CD4-positive, alpha-beta T cell (primary cell): ENCODE measurements at places on chromosomes 2 and 18.

- no peak for DNase-seq
These were observed 416.4 kb upstream of the UBE2E3 start for GRCh38 chr2:180564051-180564450.

DNA sequence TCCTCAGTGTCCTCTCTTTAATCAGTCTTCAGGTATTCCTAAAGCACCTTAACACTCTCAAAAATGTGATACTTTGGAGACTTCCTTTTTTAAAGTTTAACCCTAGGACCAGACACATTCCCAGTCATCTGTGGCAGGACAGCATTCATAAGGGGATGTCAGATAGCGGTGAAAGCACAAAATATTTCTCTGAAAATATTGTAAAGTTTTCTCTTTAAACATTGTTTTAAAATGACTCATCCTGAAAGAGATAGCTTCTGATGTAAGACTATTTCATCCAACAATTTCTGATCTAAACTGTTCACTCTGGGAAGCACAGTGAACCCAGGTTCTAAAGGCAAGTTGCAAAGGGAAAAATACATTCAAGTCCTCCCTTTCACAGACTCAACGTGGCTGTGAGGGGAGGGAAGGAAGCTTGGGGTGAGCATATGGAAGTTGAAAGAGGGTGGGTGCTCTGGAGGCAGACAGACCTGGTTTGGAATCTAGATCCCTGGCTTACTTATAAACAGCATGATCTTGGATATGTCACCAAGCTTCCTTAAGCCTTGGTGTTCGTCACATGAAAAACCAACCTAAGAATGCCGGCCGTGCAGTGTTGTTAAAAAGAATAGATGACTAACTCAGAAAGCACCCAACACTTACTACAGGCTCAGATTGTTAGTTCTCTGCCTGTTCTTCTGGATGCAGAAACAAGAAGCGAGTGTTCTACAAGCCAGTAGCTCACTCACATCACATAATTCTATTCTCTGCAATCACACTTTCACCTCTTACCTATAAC, 12.1 kb downstream of the GALNT14 start:
- DNase-seq = no peak

DNA sequence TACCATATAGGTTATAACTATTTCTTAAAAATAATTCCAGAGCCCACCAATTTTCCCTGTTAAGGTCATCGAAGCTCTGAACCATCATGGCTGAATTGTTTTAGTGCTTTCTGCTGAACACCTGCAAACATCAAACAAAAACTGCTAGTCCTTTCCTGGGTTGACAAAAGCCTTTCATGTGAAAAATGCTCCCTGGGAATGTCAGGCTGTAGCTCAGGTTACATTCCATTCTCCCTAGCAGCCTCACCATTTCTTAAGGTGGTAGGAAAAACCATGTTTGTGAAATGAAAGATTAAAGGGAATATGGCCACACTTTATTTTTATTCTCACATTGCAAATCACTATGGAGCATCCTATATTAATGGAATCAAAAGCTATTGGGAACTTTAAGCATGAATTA, 5.7 kb downstream of the TCF4 start:
- DNase-seq = no peak

- no peak for DNase-seq
These were observed 82.6 kb upstream of the GLI2 start for GRCh38 chr2:120653046-120653445.

DNA sequence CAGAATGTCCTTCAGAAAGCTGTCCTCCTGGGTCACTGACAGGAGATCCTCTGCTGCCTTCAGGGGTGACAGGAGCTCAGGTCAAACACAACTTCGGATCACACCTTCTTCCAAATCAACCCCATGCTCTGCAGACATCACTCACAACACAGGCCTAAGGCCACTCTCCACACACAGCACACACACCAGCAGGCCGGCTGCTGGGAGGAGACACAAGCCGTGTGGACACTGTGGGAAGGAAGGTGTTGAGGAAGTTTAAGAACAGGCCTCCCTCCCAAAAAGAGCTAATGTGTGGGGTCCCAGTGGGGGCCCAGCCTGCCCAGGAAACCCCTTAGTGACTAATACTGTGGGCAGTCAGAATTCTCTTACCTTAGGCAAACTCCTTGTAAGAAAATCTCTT, 290.3 kb upstream of the ID2 start:
- no peak for DNase-seq

DNA sequence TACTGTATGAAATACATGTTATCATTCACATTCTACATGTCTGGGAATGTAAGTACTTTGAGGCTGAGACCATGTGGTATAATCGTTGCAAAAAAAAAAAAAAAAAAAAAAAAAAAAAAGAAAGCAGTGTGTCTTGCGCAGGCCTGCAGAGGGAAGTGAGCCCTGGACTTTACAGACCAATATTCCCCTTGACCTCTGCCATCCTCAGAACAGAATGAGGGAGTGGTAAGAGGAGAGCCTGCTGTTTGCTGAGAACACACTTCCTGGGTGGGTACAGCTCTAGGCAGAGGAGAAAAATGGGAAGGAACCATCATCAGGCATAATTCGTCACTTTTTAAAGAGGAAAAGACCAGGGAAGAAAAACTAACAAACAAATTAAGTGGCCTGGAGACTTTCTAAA, 28.8 kb upstream of the TBC1D8 start:
- no peak for DNase-seq

- no peak for DNase-seq
These were observed 231.1 kb downstream of the ANKRD30B start for GRCh38 chr18:14978962-14979535.

DNA sequence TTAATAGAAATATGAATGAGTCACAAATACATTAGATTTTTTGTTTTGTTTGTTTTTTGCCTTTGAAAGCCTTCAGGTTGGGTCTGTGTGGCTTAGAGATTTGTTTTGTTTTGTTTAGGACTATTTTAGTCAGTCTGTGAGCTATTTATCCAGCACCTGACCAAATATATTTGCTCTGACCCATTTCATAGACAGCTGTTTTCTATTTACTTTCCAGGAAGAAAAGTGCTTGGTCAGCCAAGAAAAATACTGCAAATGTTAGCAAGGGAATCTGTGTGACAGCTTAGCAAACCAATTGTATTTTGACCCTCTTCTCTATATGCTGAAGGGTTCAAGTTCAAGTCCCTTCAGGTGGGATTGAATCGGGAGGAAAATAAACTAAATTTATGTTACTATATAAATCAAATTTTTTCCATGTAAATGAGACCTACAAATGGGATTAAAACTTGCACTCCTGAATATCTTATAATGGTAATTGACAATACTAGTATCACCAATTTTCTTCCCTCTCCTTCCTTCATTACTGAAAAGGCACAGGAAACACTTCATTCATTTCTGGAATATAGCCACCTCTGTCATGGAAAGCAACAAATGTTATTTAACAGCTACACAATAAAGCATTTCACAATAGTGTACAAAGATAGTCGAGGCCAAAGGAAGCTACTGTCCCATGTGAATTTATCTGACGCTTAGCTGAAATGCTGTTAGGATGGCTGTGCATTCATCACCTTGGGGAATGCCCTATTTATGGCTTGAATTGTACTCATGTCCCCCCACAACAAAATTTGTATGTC, 23.1 kb upstream of the KLF7 start:
- DNase-seq = no peak

- DNase-seq = no peak
These were observed 71.4 kb downstream of the OSBPL1A start for GRCh38 chr18:24326211-24326610.

DNA sequence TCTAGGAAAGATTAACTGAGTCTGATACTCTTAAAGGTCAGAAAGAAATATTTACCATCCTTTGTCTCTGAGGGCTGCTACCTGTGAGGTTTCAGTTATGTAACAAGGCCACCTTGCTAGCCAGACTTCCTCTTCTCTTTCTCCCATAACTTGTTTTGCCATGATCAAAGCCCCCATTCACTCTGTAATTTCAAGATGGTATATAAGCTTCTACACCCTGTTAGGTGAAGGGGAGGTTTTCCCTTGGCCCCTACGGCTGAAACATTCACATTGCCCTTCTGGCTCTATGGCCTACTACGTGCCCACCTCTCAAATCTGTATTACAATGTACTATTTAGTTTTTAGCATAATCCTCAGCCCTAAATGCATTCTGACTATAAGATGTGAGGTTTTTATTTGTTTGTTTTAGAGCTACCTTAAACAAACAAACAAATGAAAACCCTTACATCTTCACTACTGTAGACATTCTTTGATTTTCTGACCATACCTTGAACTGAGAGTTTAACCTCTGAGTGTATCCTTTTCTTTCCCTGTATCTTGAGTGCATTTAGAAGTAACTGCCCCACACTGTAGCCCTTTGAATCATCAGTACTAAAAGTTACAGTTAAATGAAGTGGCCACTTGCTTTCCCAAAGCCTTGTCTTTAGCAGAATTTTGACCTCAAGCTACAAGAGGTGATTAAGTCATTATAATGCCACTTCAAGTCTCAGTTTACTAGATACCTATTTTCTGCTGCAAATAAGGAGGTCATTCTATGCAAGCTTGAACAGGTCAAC, 332.2 kb downstream of the SOCS6 start:
- no peak for DNase-seq

- DNase-seq = no peak
These were observed 7.9 kb downstream of the MFSD6 start for GRCh38 chr2:190415794-190416775.

GRCh38 chr18:36484591-36484990, 187.1 kb downstream of the FHOD3 start:
- DNase-seq = no peak

DNA sequence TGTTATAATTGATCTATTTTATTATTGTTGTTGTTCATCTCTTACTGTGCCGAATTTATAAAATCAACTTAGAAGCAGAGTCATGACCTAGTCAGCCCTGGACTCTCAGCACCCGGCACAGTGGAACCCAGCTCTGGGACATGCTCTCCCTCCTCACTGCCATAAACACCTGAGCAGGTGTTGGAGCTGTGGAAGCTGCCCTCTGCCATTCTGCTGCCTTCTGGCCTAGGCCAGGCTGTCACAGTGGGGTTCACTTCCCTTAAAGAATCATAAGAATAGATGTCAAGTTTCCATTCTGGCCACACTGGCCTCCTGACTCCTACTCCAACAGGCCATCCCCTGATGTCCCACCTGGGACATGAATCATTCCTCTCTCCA, 192.2 kb downstream of the ZFP36L2 start:
- no peak for DNase-seq

DNA sequence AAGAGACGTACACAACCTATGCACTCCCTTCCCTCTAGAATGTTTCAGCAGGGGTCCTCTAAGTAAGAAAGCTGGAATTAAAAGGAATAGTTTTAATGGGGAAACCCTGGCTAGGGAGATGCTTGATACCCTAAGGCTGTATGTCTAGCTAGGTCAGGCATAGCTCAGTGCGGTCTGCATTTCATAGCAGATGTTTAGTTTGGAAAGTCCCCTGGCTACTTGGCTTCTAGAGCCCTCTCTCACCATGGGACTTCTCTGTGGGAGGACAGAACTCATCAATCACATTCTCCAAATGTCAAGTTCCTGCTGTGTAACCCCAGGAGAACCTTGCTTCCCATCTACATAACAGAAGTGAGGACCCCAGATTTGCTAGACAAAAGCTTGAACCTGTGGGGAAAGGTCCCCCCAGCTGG, 24.1 kb upstream of the ANXA4 start:
- DNase-seq = no peak

DNA sequence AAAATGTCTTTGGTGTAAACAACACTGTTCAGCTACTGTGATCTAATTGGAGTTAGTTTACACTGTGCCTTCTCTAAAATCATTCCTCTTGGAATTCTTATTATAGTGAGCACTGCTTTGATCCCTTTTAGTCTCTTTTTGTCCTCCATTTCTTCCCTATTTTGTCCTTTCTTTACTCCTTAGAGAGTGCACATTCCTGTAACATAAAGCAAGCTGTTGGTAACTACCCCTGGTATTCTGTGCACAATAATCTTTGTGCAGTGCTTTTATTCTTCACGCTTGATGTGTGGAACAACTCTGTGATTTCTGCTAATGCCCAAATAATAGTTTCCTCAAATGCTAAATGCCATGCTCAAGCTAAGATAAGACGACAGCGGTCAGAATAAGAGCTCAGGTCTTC, 401.5 kb downstream of the DPP10 start:
- DNase-seq = no peak

- no peak for DNase-seq
These were observed 466.6 kb upstream of the ETAA1 start for GRCh38 chr2:66930339-66931220.

- DNase-seq = peak; percentile 26
These were observed 12.3 kb downstream of the ARID5A start for GRCh38 chr2:96548558-96549465.

DNA sequence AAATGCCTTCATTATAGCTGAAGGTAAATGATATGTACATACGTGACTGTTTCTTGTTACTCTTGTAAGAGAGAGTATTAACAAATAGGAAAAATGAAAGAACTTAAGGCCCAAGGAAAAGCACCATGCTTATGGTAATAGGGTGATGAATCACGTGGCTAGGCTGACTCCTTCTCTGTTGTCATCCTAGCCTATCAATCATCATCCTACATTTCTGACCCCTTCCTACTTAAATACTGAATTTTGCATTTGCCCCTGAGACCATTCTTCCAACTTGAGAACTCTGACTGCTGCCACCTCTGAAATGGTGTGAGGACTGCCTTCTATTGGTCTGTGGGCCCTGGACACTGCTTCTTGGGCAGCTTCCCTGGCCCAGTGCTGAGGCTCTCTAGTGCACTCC, 28.9 kb downstream of the EFEMP1 start:
- no peak for DNase-seq

DNA sequence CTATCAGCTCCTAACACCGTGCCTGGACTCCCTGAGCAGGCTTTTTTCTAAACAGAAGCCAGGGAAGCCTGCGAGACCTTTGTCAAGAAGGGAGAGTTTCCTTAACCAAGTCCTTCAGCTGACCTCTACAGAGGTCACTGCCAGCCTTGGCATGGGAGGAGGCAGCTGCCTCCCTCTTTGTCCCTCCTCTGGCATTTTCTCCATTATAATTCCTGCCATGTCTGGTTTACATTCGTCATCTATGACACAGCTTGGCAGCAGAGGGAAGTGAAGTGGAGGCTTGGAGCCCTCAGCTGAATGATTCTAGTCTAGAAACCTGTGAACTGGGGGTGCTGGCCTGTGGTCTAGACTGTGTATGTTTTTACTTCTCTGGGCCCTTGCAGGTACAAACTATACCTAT, 22.5 kb downstream of the LIPG start:
- DNase-seq = no peak

GRCh38 chr2:206149330-206149729, 9.9 kb downstream of the NDUFS1 start:
- no peak for DNase-seq

- no peak for DNase-seq
These were observed 224.8 kb upstream of the NRXN1 start for GRCh38 chr2:51256736-51257135.

DNA sequence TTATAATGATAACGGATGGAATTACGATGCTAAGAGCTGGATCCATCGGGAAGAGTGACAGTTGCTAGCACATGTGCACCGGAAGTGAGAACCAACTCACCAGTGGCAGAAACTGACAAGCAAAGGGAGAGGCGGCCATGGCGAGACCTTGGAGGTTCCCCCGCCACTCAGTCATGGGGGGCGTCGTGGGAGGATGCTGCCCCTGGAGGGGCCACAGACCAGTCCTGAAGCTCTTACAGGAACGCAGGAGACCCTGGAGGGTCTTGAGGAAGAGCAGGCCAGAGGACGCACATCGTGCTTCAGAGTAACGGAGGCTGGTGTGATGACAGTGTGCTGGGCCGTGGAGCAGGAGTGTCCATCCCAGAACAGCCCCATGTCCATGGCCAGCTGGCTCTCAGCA, 53.1 kb upstream of the KCNG2 start:
- DNase-seq = no peak
